Stimulated activated CD8-positive, alpha-beta memory T cell treated with anti-CD3 and anti-CD28 coated beads, Interleukin-12 subunit alpha, Interleukin-12 subunit beta, amount 100 ng/mL, for 1 hour (primary cell): ENCODE measurements at places on chromosomes 4 and X.
A peak's percentile ranks its signal among the peaks of the same experiment; 100 is the strongest.

DNA sequence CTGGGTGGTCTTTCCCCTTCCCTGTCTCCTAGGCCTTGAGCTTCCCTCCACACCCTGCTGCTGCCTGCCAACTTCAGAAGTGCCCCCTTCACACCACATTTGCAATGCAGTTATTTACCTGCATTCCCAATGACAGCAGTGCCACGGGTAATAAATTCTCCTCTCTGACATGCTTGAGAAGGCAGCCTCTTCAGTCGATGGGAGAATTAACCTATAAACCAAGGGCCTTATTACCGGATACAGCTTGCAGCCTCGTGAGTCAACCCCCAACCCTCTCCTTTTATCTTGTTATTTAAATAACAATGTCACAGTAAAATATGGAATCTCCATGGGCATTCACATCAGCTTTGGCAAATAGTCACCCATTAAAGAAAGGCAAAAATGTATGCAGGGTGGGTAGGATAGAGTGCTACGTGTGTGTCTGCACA lies 34.7 kb upstream of the LGI2 start:
- no peak for DNase-seq

DNA sequence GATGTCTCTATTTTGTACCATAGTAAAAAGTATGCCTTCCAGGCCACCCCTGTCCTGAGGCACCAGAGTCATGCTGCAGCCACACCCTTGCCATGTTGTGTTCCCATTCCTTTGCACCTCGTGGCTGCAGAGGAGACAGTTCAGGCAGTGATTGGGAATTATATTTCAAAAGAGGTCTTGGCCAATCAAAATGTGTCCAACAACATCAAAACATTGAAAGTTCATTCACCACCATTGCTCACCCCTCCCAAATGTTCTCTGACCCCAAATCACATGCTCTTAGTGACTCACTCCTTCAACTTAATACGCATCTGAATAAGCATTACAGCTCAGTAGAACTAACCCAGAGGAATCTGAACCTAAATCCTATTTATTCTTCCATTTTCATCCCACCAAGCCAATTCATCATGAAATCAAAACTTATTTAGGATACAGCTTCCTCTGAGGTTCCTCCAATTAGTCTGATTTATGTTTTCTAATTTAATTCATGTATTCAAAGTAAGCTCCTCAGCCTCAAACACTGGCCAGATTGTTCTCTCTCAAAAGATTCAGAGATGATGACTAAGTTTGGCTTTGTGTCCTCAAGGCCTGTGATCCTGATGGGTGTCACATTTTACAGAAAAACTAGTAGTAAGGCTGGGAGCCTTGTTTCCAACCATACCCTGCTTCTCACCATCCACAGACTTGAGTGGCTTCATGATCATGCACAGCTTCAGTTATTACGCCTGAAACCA lies 323.2 kb upstream of the INTU start:
- DNase-seq = no peak

DNA sequence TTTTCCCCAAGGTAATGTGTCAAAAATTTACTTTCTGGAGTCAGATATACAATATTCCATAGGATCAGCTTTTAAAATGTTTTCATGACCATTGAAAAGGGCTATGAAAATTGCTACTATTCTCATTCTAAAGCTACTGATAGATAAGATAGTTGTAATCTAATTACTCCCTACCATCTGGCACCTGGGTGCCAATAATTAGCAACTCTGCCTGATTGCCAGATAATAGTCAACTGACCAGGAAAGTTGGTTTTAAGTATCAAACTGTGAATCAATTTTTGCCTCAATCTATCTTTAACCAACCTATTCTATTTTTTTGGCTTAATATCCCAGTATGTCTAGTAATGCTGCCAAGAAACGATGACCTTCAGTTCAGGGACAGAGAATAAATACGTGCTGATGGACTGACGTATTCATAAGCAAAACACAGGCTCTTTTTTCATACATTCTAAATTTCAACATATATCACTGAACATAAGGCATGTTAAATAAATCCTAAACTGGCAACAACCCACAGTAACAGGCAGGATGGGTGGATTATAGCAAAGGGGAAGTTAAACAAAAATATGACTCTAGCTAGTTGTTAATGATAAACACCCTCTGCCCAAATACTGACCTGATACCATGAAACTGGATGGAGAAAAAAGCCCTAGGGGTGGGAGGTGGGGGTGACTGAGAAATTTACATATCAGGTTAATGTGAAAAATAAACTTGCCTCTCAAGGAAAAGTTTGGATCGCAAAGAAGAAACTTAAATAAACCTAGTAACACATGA lies 18.2 kb downstream of the SH3RF1 start:
- DNase-seq = no peak

- no peak for DNase-seq
These were observed 6.9 kb upstream of the ADRA2C start for GRCh38 chr4:3759236-3759635.

- DNase-seq = no peak
These were observed 507.9 kb downstream of the MID1IP1 start for GRCh38 chrX:39309018-39309635.

GRCh38 chr4:83677656-83678055 lies 141.7 kb downstream of the GPAT3 start:
- no peak for DNase-seq

DNA sequence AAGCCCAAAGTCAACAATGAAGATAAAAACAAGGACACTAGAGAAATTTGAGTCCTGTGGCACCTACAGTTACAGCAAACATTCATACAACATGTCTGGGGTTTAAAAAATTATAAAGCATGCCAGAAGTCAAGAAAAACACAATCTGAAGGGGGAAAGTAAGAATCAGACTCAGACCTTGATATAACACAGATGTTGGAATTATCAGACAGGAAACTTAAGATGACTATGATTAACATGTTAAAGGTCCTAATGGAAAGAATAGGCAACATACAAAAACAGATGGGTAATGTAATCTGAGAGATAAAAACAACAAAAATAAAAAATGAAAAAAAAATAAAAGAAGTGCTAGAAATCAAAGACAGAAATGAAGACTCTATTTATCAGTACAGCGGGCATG lies 446.5 kb downstream of the SPRY1 start:
- DNase-seq = no peak

DNA sequence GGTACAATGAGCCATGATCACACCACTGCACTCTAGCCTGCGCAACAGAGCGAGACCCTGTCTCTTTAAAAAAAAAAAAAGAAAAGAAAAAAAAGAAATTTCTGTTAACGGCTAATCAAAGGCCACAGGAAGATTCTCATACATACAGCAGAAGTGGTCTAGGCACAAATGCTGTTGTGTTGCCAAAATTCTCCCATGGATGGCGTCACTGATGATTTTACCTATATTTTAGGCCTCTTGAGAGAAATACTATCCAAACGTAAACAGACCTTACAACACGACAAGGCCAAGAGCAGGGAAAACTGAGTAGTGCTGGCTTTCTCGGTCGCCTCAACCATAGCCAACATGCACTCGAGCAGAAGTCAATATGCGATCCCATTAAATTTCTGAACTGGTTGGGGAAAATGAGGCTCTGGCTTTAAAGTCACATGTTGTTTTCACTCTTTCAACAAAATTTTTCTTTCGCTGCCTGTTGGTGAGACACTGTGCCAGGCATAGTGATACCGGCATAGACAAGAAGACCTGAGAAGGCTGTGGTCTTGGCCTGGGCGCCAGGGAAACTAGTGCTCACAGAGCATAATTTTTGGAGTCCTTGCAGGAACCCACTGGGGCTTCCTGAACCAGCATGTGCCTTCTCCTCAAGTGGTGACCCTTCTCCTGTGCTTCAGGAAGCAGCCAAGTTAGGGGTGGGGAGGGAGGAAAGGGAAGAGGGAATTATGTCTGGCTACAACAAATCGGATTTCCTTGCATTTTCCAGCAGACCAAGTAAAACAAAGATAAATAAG lies 20.6 kb downstream of the SH3KBP1 start:
- DNase-seq = no peak

DNA sequence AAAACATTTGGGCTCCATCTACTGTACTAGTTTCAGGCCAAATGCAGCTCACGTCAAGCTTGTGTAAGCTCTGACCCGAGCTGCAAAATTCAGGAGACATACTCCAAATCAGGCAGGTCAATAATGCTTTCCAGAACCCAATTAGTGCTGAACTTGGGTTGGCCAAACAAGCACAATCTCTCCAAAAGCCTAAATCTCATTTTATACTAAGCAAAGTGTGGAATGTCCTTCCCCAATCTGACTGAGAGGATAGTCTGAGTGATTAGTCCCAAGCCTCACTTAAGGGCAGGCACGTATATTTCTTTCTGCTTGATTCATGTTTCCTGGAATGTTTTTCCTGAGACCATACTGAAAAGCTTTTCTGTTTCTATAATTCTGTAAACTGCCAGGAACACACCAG lies 79.9 kb downstream of the NKX6-1 start:
- no peak for DNase-seq

- no peak for DNase-seq
These were observed 49.7 kb upstream of the TMEM164 start for GRCh38 chrX:109952985-109953905.

DNA sequence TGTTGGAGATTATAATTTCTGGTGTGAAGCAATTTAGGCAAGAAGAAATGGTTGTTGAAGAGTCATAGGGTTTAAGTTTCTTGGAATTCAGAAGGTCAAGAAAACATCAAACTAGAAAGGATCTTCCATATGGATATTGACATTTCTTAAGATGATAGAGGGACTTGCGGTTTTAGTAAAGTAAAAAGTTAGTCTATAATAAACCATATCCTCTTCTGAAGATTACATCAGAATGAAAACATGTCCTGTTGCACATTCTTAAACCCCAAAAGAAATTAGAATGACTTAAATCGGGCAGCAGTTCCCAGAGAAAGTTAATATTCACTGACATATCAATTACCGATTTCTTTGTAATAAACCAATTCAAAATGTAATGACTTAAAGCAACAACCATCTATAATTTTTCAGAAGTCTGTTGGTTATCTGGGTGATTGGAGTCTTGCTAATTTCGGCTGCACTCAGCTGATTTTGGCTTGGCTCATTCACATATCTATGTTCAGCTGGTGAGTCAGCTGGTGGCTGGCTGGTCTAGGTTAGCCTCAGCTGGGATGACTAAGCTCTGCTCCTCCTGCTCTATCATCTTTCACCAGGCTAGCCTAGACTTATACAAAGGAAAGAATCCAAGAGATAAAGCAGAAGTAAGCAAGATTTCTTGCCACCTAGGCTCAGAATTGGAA lies 24.4 kb upstream of the DYNLT3 start:
- no peak for DNase-seq

- no peak for DNase-seq
These were observed 161.4 kb upstream of the MAD2L1 start for GRCh38 chr4:120228086-120228485.

GRCh38 chr4:120007191-120007871 lies 59.3 kb downstream of the MAD2L1 start:
- no peak for DNase-seq

DNA sequence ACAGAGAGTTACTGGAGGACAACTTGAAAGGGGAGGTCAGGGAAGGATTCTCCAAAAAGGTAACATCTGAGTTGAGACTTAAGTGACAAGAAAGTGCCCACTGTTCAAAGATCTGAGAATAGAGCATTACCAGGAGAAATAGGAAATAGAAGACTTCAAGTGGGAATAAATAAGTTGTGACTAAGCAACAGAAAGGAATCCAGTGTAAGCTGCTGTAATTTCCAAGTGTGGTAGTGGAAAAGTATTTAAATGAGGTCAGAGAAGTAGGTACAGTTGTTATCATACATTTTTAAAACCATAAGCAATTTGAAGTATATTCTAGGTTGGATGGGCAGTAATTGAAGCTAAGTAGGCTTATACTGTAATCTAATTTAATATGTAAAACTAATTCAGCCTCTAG lies 211.9 kb downstream of the FBXO8 start:
- DNase-seq = no peak

- no peak for DNase-seq
These were observed 342.5 kb upstream of the NOCT start for GRCh38 chr4:138673053-138673452.

GRCh38 chr4:74410272-74410671 lies 34.7 kb upstream of the AREG start:
- DNase-seq = no peak

- DNase-seq = no peak
These were observed 44.2 kb downstream of the CCNI start for GRCh38 chr4:77031544-77031943.

- no peak for DNase-seq
These were observed 119.0 kb downstream of the NKX6-1 start for GRCh38 chr4:84379917-84380641.

GRCh38 chrX:53768451-53768850 lies 81.9 kb upstream of the HUWE1 start:
- DNase-seq = no peak

GRCh38 chr4:106315476-106315967 lies 487 bp downstream of the TBCK start:
- DNase-seq = peak; percentile 23

- peak; percentile 19 for DNase-seq
These were observed 122.6 kb downstream of the SHISA3 start for GRCh38 chr4:42519803-42520417.

- DNase-seq = no peak
These were observed 336.1 kb upstream of the BOD1L1 start for GRCh38 chr4:13963601-13964000.

GRCh38 chr4:53039741-53040458 lies 177.8 kb downstream of the RASL11B start:
- DNase-seq = no peak

- no peak for DNase-seq
These were observed 2.2 kb downstream of the GRID2 start for GRCh38 chr4:92305878-92306520.

GRCh38 chr4:68344049-68344448 lies 5.8 kb downstream of the YTHDC1 start:
- DNase-seq = no peak

DNA sequence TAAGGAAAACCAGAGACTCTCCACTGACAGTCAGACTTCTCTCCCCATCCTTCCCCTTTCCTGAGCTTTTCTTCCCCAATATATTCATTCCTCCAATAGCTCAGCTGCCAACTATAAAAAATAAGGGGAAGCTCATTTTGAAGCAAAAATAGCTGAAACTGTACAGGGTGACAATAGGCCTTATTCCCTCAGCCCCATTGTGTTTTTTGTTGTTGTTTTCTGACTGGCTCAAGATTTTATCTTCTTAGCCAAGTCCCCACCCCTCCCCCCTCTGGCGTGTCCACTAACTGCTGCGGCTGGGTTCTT lies 26.2 kb downstream of the PRPS1 start:
- no peak for DNase-seq

- no peak for DNase-seq
These were observed 13.5 kb upstream of the VSIG4 start for GRCh38 chrX:66053414-66053813.

- no peak for DNase-seq
These were observed at the start of gene NXF3 for GRCh38 chrX:103092942-103093341. Gene NXF3, minus strand, starts transcription at chrX:103093143. Its CDS starts 120 bp downstream, at chrX:103093023.

DNA sequence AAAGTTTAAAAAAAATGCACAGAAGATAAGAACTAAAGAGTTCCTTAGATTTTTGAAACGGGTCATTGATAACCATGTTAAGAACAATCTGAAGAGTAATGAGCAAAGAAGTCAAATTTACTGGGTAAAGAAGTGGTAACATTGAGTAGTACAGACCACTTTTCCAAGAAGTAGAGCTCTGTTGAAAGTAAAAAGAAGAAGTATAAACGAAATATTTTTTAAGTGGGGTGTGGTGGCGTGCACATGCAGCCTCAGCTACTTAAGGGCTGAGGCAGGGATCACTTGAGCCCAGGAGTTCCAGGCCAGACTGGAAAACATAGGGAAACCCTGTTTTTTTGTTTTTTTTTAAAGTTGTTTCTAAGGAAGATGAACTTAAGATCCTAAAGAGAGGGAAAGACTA lies 68.5 kb downstream of the UBA6 start:
- DNase-seq = no peak

GRCh38 chr4:38523524-38524448 lies 140.2 kb upstream of the KLF3 start:
- no peak for DNase-seq
